Purkinje cell (primary cell): ENCODE measurements at places on chromosomes 2 and 18. TPM values are rescaled to one million over a fixed set of nuclear protein-coding genes. Genes with fewer than 3 reads are reported as not detected.

ILKAP gene
- 12.1 and 17.0 TPM in 2 replicates for polyA plus RNA-seq

LBH gene
- polyA plus RNA-seq = 0.70 TPM in 1 of 2 replicates, not detected in the other

MOB1A gene
- polyA plus RNA-seq = 15.0 and 16.6 TPM in 2 replicates

LYG2 gene
- polyA plus RNA-seq = 0.39 and 11.1 TPM in 2 replicates

TRIM43B gene
- polyA plus RNA-seq = not detected in 2 replicates
